PC-9 (cell line): ENCODE measurements at places on chromosomes 2 and 18. TPM values are rescaled to one million over a fixed set of nuclear protein-coding genes. Genes with fewer than 3 reads are reported as not detected.

The MYO5B gene
- total RNA-seq = 23.3 and 25.4 TPM in 2 replicates

The NAT8 gene
- not detected in 2 replicates for total RNA-seq

The CCNT2 gene
- 19.1 and 26.2 TPM in 2 replicates for total RNA-seq

The DNAH7 gene
- 2.2 and 3.8 TPM in 2 replicates for total RNA-seq

The FOXI3 gene
- not detected in 2 replicates for total RNA-seq

The CNDP1 gene
- not detected in 2 replicates for total RNA-seq

The BMP10 gene
- not detected in 2 replicates for total RNA-seq

The NT5C1B gene
- total RNA-seq = not detected in 2 replicates

The LYG2 gene
- not detected in 2 replicates for total RNA-seq

The CCDC121 gene
- total RNA-seq = 1.9 and 2.9 TPM in 2 replicates

The AOX1 gene
- total RNA-seq = 4.1 and 5.1 TPM in 2 replicates

The RTP5 gene
- not detected in 2 replicates for total RNA-seq

The IL36G gene
- total RNA-seq = not detected in 2 replicates
